ENCODE measurements at places on chromosomes 5 and 9.

DNA sequence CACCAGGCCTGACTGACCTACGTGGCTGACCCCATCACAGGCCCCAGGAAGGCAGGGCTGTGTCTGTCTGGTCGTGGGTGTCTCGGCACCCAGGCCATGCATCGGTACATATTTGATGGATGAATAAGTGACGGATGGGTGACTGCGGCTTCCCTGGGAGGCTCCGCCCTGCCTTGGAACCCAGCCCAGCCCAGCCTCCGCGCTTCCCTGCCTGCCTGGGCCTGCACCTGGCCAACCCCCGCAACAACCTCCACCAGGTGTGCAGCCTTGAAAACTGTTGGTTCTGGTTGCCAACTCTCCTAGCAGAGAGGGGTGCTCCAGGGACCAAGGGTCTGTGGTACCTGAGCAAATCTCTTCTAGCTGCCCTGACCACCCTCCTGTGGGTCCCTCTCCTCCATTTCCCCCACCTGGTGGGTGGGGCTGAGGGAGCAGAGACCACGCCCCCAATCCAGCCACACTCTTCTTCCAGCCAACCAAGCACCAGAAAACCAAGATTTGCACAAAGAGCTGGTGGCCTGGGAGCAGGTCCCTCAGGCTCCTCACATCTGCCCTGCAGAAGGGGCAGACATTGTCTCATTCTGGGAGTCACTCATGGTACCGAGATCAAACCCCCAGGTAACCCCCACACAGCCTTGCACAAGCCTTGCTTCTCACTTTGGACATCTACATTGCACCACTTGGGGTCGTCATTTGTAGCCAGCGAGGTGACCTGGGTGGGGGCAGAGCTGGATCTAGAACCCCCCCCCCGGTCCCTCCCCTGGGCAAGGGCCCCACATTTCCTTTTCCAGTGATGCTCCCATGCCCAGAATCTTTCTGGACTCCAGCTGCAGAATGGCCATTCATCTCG is 100.6 kb upstream of the IER5L start:
- DNase-seq = peak; percentile 71

- no peak for DNase-seq
These were observed 516.9 kb upstream of the ZNF608 start for GRCh38 chr5:125263356-125263755.

DNA sequence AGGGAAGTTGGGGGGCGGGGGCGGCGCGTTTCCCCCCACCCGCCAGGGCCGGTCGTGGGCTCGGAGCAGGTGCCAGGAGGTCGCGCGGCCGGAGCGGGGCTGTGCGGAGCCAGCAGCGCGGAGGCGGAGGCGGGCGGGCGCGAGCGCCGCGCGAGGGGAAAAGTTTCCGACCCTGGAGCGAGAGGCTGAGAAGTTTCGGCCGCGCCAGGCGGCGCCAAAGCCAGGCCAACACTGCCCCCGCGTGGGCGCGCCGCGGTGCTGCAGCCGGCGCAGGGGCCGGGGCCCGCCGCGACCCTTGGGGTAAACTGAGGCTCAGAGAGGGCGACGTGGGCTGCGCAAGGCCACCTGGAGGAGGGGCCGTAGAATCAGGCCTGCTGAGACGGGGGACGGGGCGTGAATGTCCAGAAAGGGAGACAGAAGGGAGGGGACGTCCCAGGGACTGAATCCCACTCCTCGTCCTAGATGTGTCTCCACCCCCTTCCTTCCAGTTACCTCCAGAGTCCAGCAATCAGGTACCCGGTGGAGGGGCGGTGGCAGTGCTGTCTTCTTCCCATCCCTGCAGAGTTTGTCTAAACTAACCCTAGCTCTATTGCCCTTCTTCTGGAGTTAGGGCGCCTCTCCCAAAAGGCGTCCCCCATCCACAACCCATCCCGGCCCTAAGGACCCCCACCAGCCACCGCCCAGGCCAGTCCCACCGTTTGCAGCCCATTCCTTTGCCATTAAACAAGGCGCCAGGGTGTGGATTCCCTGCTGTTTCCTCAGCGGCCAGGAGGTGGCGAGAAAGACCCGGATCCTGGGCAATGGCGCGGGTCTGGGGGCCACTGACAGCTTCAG is 10.2 kb downstream of the C9orf50 start:
- peak; percentile 92 for DNase-seq

- DNase-seq = no peak
These were observed 180.9 kb upstream of the ANKRD55 start for GRCh38 chr5:56414066-56414465.

GRCh38 chr5:139662617-139663016 is 14.5 kb downstream of the CXXC5 start:
- DNase-seq = no peak

- DNase-seq = no peak
These were observed 27.9 kb downstream of the MROH2B start for GRCh38 chr5:41043109-41043747.

DNA sequence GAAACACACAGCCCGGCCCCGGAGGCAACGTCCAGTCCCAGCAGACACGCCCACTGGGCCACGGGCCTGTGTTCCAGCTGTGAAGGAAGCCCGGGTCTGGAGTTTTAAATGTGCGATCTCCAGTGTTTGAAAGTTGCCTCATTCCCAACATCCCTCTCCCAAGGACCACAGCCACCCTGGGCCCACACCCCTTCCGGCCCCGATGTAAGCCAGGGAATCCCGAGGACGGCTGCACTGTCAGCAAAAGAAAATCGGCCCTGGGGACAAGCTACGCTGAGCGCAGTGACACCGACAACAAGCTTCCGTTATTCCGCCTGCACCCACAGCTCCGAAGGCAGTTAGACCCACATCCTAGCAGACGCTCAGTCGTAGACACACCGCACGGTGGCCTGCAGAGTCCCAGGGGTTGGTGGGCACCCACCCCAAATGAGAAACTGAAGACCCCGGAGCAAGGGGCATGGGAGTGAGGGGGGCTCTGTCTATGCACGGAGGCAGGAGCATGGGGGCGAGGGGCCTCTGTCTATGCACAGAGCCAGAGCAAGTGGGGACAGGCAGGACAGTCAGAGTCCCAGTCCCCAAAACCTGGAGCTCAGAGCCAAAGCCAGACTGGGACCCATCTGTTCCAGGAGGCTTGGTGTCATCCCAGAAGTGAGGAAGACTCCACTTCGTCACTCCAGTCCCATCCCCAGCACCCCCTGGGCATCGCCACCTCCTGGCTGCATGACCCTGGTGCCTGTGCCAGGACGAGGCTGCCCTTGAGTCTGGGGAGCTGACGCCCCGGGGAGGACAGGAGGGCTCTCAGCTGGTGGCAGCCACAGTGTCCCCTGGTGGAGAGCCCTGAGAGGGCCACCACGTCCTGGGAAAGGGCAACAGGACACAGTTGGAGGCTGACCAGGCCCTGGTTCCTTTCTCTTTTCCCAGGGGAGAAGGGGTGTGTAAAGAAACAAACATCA is 23.4 kb downstream of the GLT6D1 start:
- DNase-seq = no peak

- DNase-seq = no peak
These were observed 76.1 kb upstream of the ASS1 start for GRCh38 chr9:130368631-130369103.

GRCh38 chr9:118987167-118987566 is 382.1 kb downstream of the BRINP1 start:
- no peak for DNase-seq

- DNase-seq = peak; percentile 53
These were observed 124.8 kb downstream of the HSD17B3 start for GRCh38 chr9:96177005-96177718.

DNA sequence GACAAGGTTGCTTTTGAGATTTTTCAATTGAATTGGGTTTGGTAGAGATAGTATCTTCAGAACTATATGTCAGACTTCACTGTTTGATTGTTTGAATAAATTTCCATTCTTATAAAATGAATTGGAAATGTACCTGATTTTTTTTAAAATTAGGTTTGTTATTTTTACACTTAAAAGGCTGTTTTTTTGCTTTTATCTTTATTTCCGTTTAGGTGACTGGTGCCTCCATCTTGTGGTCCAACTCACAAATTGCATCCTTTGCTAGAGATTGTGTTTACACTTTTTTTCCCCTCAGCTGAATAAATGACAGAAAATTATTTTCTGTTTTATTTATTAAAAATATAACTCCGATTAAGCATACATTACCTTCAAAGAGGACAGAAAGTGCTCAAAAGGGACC is 15.6 kb downstream of the NDUFAF2 start:
- peak; percentile 55 for DNase-seq

GRCh38 chr9:125988479-125989050 is 241.4 kb downstream of the PBX3 start:
- DNase-seq = no peak

GRCh38 chr5:87298692-87299362 is 31.1 kb downstream of the RASA1 start:
- no peak for DNase-seq

DNA sequence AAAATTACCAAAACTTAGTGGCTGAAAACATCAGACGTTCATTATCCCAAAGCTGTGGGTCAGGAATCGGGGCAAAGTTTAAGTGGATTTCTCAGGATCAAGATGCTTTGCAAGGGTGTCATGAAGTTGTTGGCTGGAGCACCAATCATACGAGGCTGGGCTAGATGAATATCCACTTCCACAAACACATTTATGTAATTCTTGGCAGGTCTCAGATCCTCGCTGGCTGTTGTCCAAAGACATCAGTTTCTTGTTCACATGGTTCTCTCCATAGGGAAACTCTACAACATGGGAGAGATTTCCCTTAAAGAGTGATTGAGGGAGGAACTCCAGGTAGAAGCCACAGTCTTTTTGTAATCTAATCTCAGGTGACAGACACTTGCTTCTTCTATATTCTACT is 20.2 kb upstream of the CCDC192 start:
- DNase-seq = no peak

- DNase-seq = no peak
These were observed 155.1 kb upstream of the WWC1 start for GRCh38 chr5:168136340-168136739.

DNA sequence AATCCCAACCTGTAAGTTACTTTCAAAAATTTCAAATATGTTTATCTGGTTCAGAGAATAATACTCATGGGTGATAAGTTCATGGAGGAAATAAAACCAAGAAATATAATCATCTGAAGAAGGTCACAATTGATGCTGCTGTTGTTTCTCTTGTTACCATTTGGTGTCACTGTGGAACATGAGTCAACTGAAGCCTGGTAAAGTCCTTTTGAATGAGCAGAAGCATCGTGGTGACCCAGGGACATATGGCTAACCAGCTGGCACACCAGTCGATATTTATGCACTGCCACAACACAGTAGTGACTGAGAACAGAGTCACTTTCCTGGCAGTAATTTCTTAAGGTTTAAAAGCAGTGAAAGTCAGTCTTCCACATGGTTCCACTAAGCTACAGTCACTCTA is 612.9 kb upstream of the TLE4 start:
- peak; percentile 63 for DNase-seq

DNA sequence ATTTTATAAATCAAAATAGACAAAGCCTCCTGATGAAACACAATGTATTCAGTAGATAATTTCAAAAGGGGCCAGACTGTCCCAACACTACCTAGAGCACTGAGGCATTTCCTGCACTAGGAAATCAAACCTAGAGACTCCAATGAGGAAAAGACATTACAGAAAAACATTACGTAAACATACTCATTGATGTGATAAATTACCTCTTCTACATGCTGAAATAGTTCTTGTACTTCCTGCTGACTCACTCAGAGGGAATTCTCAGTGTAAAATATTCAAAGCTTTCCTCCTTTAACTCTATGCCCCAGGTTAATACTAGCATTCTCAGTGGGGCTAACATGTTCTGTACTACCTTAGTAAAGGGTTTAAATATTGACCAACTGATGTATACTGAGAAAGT is 178.0 kb downstream of the ESM1 start:
- no peak for DNase-seq

GRCh38 chr5:135208903-135209721 is 175.1 kb upstream of the PITX1 start:
- peak; percentile 10 for DNase-seq

- peak; percentile 94 for DNase-seq
These were observed 423.8 kb downstream of the SPOCK1 start for GRCh38 chr5:137075163-137075970.

GRCh38 chr9:88108779-88109178 is 29.5 kb downstream of the SPATA31C2 start:
- DNase-seq = no peak

- DNase-seq = no peak
These were observed 251.9 kb downstream of the BNC2 start for GRCh38 chr9:16618524-16618923.

DNA sequence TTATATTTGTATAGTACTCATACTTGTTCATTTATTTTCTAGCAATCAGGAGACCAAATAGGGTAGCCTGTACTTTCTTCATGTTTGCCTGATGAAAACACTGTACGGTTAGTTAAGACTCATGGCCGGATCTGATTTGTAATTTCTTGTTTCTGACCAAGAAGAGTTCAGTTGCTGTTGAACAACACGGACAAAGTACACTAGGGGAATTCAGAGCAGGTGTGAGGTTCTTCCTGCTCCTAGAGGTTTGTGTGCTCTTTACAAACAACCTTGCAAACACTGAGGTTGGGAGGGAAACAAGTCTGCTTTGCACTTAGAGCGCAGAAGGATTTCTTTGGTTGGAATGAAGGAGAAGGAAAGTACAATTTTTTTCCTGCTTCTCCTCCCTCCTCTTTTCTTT is 69.7 kb downstream of the TRIO start:
- DNase-seq = no peak

- DNase-seq = no peak
These were observed 45.4 kb downstream of the PCSK1 start for GRCh38 chr5:96387616-96388015.

- DNase-seq = peak; percentile 88
These were observed 470.6 kb downstream of the PRDM9 start for GRCh38 chr5:23977997-23978396.

GRCh38 chr9:10479172-10479571 is 133.6 kb downstream of the PTPRD start:
- peak; percentile 65 for DNase-seq

- peak; percentile 50 for DNase-seq
These were observed 70.5 kb downstream of the FOXD1 start for GRCh38 chr5:73378070-73378469.

GRCh38 chr5:5371957-5372356 is 50.5 kb upstream of the ICE1 start:
- no peak for DNase-seq

DNA sequence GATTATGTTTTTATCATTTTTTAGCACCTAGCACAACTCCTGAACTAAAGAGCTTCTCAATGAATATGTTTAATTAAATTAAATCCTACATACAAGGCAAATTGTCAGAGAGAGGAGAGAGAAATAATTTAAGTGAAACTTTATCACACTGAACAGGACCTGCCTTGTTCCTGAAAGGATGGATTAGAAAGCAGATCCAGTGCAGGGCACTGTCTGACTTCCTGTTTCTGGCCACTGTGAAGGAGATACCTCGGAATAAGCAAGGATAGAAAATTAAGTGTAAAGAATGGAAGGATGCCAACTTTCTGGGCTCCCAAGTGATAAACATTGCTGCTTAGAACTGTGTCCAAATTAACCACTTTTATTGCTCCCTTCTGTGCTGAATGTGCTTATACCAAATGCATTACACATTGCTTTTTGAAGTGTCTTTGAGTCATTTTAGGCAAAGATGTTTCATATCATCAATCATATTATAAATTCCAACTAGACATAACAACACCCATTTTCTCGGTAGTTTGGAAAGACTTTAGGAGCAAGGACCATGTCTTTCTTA is 89.1 kb upstream of the SPDL1 start:
- DNase-seq = no peak

Measured in GM23338 (cell line).